ENCODE measurements at places on chromosomes 5 and 9.

- no peak for DNase-seq
These were observed 295.2 kb downstream of the ARHGAP26 start for GRCh38 chr5:143065185-143065965.

DNA sequence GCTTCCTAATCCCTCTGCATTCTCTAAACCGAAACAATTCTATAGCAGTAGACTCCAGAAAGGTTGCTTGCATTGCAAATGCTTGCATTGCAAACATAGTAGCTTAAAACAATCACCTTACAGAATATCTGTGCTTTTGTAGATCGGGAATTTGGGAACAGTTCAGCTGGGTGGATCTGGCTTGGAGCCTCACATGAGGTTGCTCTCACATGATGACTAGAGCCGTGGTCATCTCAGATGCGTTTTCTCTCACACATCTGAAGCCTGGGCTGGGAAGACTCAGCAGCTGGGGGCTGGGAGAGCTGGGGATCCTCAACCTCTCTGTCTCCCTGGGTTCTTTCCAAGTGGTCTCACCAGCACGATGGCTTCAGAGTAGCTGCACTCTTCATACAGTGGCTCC is 127.8 kb downstream of the MSX2 start:
- no peak for DNase-seq

GRCh38 chr5:16805486-16805885 is 130.6 kb downstream of the MYO10 start:
- DNase-seq, result no peak

DNA sequence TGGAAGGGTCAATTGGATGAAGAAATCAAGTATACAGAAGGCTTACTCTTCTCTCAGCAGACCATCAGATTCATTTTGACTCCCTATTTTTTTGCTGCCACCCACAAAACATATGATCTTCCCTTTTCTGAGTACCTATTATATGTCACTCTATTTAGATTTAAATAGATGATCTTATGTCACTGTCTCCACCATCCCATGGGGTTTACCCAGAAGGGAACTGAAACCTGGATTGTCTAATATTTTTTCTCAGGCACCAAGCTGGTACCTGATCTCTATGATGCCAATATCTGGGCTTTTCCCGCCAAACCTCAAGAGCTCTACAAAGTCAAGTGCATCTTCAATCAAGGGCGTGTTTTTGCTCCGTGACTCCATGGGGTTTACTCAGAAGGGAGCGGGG is 118.7 kb downstream of the GAS1 start:
- DNase-seq, result no peak

DNA sequence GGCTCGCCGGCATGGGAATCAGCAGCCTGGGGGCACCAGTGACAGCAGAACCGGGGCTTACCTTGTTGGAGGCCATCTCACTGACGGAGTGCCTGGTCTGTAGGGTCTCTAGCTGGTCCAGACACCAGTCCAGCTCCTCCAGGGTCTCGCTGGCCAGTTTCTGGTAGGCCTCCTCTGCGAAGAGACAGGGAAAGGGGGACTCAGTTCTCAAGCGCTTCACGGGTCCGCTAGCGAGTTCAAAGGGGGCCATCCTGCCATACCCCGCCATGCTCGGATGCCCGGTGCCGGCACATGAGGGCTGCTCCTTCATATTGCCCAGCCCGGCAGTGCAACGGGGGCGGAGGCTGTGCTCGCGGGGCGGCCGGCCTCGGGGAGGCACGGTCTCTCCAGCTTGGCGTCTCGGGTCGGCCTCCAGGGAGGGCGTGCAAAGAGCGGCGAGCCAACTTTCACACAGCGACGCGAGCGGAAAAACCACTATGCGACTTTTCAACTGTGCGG is 456.0 kb downstream of the RAB3C start:
- no peak for DNase-seq

DNA sequence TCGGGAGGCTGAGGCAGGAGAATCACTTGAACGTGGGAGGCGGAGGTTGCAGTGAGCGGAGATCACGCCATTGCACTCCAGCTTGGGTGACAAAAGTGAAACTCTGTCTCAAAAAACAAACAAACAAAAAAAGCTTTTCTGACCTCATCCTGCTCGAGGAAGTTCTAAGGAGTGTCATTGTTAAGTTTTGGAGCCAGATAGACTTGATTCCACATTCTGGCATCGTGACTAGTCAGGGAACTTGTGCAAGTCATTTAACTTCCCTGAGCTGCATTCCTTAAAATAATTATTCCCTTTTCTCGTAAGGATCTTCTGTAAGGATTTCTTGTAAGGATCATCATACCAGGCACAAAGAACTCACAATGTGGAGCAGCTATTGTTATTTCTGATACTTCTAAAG is 26.2 kb downstream of the SNX24 start:
- no peak for DNase-seq

GRCh38 chr5:169648725-169649310 is 11.7 kb downstream of the DOCK2 start:
- no peak for DNase-seq

DNA sequence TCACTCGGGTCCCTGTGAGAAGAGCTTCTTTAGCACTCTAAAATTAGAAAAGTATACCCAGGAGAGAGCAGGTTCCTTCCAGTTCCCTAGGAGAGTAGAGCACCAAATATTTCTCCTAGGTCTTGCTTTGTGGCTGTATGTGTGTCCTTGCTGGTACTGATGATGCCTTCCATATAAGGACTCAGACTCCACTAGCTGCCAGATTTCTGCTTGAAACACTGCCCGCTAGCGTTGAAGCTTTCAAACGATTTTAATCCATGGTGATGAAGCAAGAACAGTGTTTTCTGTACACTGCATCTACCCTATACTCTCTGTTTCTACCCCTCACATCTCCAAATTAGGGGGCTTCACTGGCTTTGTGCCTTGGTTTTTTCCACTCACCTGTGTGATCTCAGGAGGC is 2.4 kb upstream of the SMC2 start:
- DNase-seq, result peak; percentile 57

GRCh38 chr9:98080326-98080725 is 23.8 kb downstream of the NANS start:
- DNase-seq, result no peak

DNA sequence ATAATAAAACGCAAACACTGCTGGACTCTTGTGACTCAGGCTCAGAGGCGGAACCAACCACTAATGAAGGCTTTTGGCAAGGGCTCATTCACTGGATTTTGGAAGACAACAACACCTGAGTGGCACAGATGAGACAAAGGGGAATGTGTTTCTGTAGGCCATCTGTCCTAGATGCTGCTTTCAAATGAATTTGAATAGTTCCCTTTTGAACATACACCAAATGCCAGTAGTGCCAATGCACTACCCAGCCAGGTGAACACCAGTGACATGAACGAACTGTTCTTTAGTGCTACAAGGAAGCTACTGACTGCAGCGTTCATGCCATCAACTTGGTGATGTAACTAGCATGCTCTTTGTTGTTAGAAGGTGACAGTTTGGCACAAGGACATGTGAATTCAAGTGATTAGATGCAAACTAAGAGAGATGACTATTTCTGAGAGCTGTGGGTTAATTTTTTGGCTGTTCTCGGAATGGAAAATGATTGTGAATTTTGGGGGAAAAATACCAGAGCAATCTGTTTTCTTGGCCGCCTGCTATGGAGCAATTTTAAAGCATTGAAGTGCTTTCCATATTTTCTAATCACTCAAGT is 173.7 kb downstream of the SLC24A2 start:
- DNase-seq, result no peak

- no peak for DNase-seq
These were observed 66.2 kb downstream of the HSPA4 start for GRCh38 chr5:133117912-133118445.

GRCh38 chr9:124869986-124870560 is 8.1 kb downstream of the ARPC5L start:
- DNase-seq, result peak; percentile 80

- DNase-seq, result peak; percentile 16
These were observed at the start of gene FST for GRCh38 chr5:53480416-53481158. TSS of gene FST (plus strand) at chr5:53480629. CDS start at chr5:53480792, 163 bp downstream.

DNA sequence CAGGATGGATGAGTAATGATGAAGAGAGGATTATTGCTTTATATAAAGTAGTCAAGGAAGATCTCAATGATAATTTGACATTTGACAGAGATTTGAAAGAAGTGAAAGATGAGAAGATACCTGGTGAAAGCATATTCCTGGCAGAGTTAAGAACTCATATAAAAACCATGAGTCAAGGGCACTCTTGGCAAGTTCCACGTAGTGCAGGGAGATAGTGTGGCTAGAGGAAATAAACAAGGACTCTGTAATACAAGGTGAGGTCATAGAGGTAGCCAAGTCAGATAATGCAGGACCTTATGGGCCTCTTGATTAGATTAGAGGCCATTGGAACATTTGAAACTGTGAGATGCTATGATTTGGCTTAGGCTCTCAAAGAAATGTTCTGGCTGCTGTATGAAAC is 72.3 kb downstream of the HCN1 start:
- DNase-seq, result no peak

- DNase-seq, result no peak
These were observed 12.3 kb downstream of the P4HA2 start for GRCh38 chr5:132215329-132215728.

- DNase-seq, result peak; percentile 54
These were observed 2.3 kb downstream of the KLF9 start for GRCh38 chr9:70411930-70412831.

- DNase-seq, result no peak
These were observed 363.0 kb upstream of the IRX2 start for GRCh38 chr5:3114467-3114866.

GRCh38 chr9:123678878-123679329 is 251.0 kb downstream of the DENND1A start:
- no peak for DNase-seq
